Fibroblast of the conjunctiva (primary cell): ENCODE measurements at places on chromosomes 6 and 20.

DNA sequence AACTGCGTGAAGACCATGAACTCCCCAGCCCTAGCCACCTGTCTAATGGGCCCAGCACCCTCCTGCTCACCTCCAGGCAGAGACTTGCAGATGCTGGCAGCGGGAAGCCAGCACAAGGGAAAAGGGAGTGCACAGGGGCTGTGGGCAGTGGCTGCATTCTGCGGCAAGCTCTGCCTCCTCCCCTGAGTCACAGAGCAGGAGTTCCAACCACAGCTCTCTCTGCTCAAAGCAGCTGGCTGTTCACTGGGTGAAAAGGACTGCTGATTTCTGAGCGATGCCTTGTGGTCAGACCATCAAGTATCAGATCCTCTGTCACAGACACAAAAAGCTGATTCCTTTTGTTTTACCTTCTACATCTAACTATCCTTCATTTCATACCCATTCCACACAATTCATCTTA lies 10.5 kb downstream of the NKX2-2 start:
- DNase-seq = no peak

DNA sequence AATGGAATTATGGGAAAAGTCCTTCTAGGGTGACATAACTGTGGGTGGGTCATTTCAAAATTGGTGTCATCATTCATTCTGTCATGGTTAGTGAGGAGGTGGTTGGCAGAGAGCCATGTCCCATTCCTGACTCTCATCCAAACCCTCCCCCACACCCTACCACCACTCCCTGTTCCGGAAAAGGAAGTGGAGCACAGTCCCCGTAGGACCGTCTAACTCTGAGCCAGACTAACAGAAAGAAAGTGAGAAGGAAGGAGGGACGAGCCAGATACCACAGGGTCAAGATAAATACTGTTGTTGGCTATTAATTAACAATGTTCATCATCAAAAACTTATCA lies 4.8 kb downstream of the TRIM10 start:
- no peak for DNase-seq

GRCh38 chr6:142255785-142256184 lies 46.0 kb upstream of the ADGRG6 start:
- DNase-seq = no peak

- DNase-seq = no peak
Measured at GRCh38 chr20:62517901-62518610, 42.3 kb upstream of the GATA5 start.

- DNase-seq = no peak
Measured at GRCh38 chr6:37540029-37540352, 40.3 kb upstream of the CCDC167 start.
